ENCODE measurements at places on chromosomes 16 and 17.

GRCh38 chr17:61294777-61295176 is 104.9 kb upstream of the TBX2 start:
- no peak for DNase-seq

DNA sequence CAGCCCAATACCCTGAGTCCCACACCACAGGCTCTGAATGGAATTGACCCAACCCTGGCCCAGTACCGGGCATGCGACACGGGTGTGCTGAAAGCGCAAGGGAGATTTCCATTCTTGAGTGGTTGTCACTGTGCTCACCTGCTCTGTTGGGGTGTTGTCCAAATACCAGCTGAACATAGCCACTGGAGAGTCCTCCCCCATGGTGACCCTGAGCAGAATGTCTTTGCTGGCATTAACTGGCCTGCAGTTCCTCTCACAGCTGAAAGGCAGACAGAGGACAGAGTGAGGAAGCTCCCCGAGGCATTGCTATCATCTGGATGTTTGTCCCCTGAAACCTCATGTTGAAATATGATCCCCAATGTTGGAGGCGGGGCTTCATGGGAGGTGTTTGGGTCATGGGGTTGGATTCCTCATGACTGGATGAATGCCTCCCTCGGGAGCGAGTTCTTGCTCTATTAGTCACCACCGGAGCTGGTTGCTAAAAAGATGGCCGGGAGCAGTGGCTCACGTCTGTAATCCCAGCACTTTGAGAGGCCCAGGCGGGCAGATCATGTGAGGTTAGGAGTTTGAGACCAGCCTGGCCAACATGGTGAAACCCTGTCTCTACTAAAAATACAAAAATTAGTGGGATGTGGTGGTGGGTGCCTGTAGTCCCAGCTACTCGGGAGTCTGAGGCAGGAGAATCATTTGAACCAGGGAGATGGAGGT is 57.3 kb upstream of the BCO1 start:
- peak; percentile 81 for DNase-seq

DNA sequence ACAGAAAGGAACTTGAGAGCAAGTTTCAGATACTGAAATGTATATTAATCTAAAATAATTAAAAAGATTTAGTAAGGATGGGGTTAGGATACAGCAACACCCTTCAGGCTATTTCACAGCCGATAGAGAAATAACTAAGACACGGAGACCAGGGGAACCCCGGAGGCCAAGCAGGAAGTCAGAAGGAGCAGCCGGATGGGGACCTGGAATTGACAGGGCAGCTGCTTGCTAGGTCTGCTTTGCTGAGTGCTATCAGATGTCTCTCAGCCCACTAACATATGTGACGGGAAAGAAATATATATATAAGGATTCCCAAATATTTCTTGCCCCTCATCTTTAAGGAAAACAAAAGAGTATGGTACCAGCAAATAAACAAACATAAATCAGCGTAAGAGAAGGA is 154.1 kb upstream of the CDH5 start:
- no peak for DNase-seq

- peak; percentile 65 for DNase-seq
Measured at GRCh38 chr17:19386051-19386929, 700 bp downstream of the MFAP4 start.

GRCh38 chr17:47846716-47847340 is 4.1 kb downstream of the SP6 start:
- no peak for DNase-seq

DNA sequence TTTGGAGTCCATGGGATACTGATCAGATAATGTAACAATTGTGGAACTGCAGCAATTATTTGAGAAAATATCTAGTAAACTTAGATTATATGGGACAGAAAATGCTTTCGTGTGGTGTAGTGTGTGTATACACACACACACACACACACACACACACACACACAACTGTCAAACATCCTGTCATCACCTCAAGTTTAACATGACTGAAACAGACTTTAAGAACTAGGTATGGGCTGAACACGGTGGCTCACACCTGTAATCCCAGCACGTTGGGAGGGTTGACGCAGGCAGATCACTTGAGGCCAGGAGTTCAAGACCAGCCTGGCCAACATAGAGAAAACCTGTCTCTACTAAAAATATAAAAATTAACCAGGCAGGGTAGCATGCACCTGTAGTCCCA is 544 bp upstream of the EVI2A start:
- DNase-seq = no peak

DNA sequence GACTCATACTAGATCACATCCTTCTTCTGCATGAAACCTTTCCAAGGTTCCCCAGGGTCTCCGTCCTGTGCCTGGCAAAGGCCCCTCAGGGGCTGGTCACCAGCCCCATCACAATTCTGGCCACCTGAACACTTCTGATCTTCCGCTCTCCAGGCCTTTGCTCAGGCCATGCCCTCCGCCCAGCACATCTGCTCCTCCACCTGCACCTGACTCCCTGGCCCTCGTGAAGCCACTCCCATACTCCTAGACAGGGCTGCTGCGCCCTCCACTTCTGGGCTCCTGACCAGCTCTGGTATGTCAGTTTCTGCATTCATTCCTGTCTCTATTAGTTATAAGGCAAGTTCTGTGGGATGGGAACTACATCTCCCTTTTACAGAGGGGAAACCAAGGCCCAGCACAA is 1.9 kb upstream of the MYL11 start:
- no peak for DNase-seq

- DNase-seq = no peak
Measured at GRCh38 chr16:17748044-17748719, 277.4 kb upstream of the XYLT1 start.

GRCh38 chr17:8753976-8754440 is 4.3 kb downstream of the SPDYE4 start:
- no peak for DNase-seq

- no peak for DNase-seq
Measured at GRCh38 chr16:87420026-87421002, 28.2 kb downstream of the MAP1LC3B start.

DNA sequence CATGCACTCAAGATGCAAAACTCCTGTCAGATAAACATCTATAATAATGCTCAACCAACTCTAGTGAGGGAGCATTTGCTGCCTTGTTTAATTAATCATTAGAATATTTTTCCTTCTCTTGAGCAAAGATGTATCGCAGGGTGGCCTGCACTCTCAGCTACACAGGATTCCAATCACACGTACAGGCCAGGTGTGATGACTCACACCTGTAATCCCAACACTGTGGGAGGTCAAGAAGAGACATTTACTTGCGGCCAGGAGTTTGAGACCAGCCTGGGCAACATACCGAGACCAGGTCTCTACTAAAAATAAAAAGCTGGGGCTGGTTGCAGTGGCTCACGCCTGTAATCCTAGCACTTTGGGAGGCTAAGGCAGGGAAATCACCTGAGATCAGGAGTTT is 49.1 kb downstream of the ARHGAP17 start:
- no peak for DNase-seq

DNA sequence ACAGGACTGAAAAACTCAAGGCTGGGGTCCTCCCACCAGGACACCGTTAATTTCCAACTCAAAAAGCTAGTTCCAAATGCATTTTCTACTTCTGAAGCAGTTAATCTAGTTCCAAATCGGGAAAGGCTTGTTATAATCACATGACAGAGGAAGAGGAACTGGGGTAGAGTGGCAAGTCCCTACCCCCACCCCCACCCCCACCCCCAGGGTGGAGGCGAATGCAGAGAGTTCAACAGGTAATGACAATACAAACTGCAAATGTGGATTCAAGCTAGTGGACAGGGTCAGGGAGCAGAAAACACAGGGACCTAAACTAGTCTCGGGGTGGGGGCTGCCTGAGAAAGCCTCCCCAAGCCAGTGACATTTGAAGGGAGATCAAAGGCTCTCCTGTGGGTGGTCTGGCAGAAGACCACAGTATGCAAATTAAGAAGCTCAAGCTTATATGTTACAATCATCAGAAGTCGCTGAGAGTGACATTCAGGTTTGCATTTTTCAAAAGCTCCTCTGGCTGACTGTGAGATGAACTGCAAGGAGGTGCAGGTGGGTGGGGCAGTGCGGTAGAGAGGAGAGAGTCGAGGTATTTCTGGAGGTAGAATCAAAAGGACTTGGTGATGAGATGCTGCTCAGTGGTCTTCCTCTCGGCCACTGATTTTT is 56.4 kb upstream of the SLC25A19 start:
- DNase-seq = no peak

DNA sequence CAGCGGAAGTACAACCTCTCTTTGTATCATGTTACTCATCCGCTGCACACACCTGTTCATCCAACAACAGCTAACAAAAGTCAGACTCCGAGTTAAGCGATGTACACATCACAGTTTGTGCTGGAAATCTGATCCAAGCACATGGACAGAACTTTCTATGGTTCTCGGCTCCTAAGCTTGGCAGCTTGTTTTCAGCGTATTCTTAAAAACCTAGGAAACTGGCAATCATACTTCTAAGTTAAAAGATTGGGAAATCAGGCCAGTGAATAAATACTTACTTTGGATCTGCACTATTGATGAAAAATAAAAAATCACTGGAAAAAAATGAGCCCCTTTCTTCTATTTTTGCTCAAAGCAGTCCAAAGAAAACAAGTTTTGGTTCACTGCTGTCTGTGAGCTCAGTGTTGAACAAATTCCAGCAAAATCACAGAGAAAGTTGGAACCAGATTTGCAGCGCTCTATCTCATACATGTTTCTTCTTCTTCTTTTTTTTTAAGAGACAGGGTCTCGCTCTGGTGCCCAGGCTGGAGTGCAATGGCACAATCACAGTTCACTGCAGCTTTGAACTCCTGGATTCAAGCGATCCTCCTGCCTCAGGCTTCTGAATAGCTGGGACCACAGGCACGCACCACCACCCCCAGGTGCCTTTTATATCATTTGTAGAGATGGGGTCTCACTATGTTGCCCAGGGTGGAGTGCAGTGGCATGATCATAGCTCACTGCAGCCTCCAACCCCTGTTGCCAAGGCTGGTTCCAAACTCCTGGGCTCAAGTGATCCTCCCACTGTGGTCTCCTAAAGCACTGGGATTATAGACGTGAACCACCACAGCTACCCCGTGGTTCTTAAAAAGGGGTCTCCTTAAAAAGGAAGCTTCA is 71.6 kb upstream of the CREBBP start:
- no peak for DNase-seq

DNA sequence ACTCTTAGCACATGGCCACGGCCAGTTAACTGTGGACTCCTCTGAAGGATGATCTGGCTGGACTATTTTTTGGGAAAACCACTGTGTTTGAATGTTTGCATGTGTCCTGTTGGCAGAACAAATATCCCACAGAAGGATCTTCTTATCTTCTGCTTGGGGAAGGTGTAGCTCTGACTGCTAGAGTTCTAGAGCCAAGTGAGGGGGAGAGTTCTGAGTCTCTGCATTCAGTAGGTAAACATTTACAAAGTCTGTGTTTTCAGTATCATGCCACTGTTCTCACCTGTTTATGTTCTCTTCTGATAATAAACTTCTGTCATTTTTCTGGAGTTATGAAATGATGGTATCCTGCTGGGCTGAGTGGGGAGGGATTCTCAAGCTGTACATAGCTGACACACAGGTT is 241.1 kb downstream of the WWOX start:
- DNase-seq = no peak

DNA sequence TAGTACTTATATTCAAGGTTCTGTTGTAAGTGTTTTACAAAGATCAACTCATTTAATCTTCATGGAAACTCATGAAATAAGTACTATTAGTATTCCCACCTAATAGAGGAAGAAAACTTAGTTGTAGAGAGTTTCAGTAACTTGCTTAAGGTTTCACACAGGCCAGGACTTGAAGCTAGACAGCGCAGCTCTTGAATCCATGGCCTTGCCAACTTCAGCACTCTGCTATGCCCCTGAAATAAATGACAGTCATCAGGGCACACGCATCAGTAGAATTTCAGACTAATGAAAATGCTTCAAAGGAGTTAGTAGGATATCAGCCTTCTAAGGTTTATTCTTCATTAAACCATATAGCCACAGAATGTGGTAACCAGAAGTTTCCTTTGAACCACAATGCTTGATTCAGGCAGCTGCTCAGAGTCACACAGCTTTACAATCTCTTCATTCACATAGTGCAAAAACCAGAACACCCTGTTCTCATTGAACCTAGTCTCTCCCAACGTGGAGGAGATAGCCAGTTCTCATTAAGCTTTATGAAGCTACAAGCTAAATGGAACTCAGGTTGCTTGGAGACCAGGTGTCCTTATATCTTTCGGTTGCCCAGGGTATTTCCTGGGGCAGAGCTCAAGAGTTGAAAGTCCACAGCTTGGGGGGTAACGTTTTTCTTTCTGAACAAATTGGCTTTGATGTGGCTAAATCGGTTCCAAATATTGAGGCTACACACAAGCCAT is 39.7 kb downstream of the KCNJ2 start:
- DNase-seq = no peak

GRCh38 chr16:71426069-71426879 is 15.6 kb downstream of the TLE7 start:
- DNase-seq = peak; percentile 43

DNA sequence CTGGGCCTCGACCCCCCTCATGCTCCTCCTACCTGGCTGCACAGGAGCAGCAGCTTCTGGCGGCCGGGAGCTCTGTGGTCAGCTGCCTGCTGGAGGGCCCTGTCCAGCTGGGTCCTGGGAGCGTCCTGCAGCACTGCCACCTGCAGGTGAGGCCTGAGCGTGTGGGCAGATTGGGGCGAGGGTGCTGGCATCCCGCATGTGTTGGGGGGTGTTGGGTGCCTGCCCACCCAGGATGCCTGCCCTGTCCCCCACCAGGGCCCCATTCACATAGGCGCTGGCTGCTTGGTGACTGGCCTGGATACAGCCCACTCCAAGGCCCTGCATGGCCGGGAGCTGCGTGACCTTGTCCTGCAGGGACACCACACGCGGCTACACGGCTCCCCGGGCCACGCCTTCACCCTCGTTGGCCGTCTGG is 16.5 kb downstream of the FCSK start:
- peak; percentile 92 for DNase-seq

GRCh38 chr17:41986634-41987033 is 20.0 kb downstream of the CNP start:
- DNase-seq = no peak

DNA sequence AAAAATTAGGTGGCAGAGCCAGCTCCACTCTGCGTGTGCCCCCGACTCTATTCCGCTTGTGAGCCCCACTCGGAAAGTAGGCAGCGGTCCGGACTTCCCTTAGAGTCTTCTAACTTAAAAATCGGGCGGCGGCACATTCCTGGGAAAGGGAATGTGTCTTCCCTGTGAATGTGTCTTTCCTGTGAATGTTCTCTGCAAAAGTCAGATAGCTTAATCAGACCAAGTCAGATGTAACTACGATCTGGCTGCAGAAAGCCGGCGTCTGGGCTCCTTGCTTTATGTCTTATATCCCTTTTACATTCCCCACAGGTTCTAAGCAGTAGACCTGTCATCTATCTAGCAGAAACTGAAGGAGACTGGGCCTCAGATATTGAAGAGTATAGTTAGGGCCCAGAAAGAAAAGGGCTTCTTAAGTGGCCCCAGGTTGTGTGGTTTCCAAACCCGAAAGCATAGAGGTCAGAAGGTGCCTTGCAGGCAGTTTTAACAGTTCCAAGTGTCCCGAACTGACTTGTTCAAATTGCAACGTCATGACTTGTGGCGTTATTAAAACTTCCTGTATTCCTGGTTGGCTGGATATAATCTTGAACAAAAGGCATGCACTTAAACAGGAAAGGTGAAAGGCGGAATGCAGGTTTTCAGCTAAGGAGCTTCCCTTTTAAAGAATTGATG is 601 bp downstream of the PHKB start:
- no peak for DNase-seq

- no peak for DNase-seq
Measured at GRCh38 chr17:50589095-50589705, 28.7 kb downstream of the CACNA1G start.

All from 8988T (cell line).